Activated CD4-positive, alpha-beta T cell treated with anti-CD3 and anti-CD28 coated beads for 1 hour (primary cell): ENCODE measurements at places on chromosomes 12 and 14.
A peak's percentile ranks its signal among the peaks of the same experiment; 100 is the strongest.

- no peak for DNase-seq
Observed at GRCh38 chr14:54881235-54881760, 21.3 kb downstream of the GCH1 start.

DNA sequence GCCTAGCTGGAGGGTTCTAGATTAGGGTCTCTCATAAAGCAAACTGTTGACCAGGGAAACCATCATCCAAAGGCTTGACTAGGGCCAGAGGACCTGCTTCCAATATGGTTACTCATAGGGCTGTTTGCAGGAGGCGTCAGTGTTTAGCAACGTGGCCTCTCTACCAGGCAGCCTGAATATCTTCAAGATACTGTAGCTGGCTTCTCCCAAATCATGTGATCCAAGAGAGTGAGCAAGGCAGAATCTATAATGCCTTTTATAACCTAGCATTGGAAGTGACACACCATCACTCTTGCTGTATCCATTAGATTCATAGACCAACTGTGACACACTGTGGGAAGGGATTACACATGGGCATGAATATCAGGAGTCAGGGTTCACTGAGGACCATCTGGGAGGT, 17.3 kb downstream of the TPH2 start:
- no peak for DNase-seq

DNA sequence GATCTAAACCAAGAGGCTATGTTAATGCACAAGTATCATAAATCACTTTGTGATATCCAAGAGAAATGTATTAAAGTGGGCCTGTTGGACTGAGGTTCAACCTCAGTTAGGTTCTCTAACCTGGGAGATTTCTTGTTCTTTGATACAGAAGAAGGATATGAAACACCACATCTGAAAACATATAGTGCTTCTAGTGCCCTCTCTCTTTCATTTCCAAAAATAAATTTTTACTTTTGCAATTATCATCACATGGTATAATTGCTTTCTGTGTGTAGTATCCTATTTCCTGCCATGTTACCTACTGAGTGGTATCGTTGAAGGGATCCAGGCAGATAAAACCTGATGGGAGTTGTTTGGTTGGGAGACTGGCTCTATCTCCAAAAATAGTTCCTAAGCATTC, 264.9 kb downstream of the CCER1 start:
- DNase-seq: no peak

DNA sequence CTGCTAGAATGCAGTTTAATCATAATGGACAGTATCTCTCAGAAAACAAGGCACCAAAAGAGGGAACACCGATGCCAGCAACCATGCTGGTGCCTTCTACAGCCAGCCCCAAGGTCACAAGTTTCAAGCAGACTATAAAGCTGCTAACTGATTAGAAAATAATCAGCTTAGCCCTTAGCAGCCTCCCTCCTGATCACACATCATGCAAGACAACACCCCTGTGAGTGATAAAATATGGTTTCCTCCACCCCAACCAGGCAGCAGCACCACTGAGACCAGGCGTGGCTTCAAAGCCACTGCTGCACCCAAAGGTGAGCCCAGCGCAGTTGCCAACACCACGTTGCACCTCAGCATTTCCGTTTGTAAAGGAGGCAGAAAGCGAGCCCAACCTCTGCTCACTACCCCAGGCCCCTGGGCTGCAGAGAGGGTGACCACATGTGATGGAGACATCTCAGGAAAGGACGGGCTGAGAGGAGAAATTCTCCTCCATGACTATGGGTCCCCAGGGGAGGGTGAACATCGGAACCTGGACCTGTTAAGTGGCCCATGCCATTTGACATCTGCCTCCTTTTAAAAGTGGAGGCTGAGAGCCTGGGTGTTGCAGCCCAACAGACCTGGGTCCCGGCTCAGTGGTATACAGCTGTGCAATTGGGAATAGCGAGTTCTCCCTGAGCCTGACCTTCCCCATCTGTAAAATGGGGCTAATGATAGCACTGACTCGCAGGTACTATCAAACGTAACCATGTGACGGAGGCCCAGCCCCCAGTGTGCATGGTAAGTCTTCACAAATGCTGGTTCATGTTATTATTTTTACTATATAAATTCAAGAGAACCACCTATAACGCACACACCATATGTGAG, 11.5 kb downstream of the ZFP36L1 start:
- peak; percentile 38 for DNase-seq

- no peak for DNase-seq
Observed at GRCh38 chr12:65656156-65656882, 168.0 kb upstream of the HMGA2 start.
